HCT116 (cell line): ENCODE measurements at places on chromosomes 3 and 15.

DNA sequence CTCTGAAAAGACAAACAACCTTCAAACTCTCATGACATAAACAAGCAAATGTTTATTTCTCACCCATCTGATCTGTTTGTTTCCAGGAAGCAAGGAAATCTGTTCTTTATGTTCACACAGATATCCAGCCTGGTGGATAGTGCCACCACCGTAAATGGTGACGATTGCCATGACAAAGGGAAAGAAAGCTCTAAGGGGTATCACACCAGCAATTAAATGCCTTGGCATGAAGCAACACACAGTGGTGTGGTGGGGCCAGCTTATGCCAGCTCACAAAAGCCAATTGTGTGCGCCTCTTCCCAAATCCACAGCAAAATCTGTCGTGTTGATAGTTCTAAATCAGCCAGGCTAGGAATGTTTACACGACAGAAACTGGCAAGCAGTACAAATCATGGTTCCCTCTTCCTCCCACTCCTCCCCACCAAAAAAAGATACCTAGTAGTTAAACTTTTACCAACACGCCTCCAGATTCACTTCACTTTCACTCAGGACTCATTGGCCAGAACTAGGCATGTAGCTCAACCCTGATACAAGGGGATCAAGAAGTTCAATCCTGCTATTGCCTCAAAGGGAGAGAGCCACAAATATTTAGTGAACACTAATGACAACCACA is 189.2 kb upstream of the SLCO3A1 start:
- no peak for DNase-seq

DNA sequence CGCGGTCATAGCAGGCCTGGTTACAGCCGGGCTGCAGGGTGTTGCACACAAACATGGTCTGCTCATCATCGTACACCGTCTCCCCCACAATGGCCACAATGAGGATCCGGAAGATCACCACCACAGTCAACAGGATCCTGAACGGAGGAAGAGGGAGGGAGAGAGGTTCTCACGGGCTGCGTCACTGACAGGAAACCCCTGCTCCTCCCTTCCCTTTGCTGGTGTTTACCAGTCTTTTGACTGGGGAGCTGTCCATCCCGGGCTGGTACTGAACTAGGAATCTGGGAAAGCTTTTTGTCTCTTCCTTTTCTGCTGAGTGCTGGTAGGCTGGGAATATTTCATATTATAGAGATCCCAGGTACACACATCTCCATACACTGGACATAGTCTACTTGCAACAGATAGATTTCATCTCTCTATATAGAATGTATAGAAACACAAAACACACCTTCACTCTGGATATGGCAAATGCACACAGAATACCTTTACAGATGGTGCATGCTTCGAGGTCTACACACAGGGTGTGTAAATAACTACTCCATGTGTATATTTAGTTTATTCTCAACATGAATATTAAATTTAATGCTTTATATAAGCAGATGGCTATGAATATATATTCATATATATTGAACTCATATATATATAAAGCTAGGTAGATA is 1.4 kb downstream of the GJD2 start:
- DNase-seq: no peak

GRCh38 chr3:123409443-123410148 is 39.3 kb downstream of the ADCY5 start:
- no peak for DNase-seq

DNA sequence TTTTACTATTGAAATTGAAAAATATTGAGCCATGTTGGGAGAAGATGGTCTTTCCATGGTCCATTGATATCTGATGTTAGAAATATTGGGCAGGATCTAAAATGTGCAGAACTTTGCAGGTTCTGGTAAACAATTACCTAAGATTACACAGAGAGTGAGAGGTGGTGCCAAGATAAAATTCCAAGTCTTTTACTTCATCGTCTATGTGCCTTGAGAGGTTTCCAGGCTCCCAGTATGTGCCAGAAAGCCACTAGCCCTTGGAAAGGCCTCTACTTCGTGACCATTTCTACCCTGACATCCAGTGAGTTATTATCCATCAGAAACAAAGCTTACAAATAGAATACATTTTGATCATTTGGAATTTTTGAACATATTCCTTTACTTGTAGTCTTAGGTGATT is 27.6 kb downstream of the CD200 start:
- no peak for DNase-seq

DNA sequence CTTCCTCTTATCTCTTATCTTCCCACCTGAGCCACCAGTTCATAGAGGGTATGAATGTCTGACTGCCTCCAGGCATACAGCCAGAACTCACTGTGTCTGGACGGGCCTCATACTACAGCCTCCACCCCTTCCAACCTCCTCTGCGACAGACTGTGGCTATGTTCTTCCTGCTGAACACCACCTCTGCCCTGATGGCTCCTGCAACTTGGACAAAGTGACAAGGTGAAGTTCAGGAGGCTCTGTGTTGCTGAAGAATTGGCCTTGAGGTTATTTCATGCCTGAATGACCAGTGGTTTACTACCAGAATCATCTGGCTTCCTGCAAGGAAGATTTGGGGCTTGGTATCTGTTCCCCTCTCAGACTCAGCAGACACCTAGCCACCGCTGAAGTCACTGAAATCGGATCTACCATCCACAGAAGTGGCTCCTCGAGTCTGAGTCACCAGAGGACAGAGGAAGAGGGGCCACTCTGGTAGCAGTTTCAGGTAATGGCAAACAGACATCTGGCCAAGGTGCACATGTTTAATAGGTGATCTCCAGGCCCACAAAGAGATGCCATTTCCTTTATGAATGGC is 14.2 kb upstream of the ULK3 start:
- no peak for DNase-seq

DNA sequence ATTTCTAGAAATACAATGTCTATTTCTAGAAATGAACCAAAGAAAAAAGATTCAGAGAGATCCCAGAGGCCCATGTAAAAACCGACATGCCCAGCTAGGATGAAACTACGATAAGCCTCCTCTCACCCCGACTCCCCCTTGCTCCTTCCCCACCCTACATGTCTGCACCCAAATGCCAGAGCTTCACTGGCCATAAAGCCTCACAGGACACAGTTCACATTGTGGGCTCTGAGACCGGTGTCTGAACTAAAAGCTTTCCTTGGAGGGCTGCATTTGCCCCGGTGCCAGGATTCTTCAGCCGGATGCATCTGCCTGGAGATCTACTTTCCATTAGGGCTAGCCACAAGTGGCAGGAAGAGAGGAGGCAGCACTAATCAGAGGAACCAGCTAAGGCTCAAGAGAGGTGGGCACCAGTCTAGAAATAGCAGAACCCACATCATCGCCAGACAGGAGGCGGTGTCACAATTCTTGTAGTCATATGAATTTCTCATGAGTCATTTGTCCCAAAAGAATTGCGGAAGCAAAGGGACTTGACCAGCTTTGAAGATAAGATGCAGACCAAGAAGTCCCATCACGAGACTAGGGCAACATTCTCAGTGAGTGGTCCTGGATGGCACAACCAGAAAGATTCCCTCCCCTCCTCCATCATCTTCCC is 353.6 kb downstream of the NTRK3 start:
- DNase-seq: no peak

GRCh38 chr3:31531452-31531991 is 1.2 kb upstream of the STT3B start:
- DNase-seq: no peak

DNA sequence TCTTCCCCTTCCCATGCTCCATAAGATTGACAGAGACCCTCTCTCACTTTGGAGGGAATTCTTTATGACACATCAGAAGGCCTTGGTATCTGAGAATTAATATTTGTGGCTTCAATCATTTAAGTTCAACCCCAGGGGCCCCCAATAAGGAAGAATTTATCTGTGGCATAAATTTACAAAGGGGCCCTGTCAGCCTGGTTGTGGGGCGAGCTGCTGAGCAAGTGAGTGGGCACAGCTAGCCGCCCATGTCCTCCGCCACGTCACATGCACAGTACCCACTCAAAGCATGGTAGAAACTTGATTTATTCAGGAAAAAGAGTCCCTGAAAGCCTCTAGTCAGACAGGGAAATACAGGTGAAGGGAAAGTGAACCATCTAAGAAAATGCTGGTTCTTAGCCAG is 13.3 kb downstream of the PLXNB1 start:
- no peak for DNase-seq
